ENCODE measurements at places on chromosomes 16 and 17. TPM values are rescaled to one million over a fixed set of nuclear protein-coding genes. Genes with fewer than 3 reads are reported as not detected.

The MPP3 gene
- total RNA-seq = 46.8 TPM

The C1QTNF8 gene
- total RNA-seq = not detected

GRCh38 chr17:43595466-43595865, 49.3 kb upstream of the ETV4 start:
- DNase-seq = peak; percentile 79

GRCh38 chr16:71781741-71782140, 26.9 kb downstream of the AP1G1 start:
- peak; percentile 64 for DNase-seq

- no peak for DNase-seq
These were observed 100.5 kb downstream of the MSI2 start for GRCh38 chr17:57356719-57357391.

GRCh38 chr16:69859105-69859989, 91.8 kb upstream of the CLEC18A start:
- peak; percentile 41 for DNase-seq

DNA sequence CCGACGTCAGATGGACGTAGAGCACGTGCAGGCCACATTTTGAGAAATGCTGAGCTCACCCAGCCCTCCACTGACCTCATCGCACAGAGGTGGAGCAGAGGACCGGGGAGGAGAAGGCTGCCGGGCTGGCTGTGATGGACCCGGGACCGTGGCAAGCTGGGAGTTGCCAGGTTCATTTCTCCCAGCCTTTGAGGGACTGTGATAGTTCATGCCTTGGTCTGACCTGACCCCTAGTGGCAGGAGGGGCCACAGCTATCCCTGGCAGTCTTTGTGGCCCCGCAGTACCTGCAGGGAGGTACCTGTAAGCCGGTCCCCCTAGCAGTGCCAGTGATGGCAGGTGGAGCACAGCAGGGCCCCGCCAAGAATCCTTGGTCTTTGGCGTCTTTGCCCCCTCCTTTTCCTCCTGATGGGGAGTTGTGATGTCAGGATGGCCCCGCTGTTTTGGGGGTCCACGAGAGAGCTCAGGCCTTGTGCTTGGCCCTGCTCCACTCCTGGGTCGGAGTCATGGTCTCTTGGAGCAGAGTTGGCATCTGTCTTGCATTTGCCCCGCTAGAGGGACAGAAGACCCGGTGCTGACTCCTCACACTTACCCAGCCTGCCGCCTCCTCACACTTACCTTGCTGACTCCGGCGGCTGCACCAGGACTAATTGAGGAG, 50.4 kb downstream of the OR1D5 start:
- DNase-seq = peak; percentile 56

Data from PC-3 (cell line).